T-cell (primary cell): ENCODE measurements at places on chromosomes 16 and 17.

- no peak for DNase-seq
Measured at GRCh38 chr17:64787255-64787920, 125.3 kb upstream of the SMURF2 start.

DNA sequence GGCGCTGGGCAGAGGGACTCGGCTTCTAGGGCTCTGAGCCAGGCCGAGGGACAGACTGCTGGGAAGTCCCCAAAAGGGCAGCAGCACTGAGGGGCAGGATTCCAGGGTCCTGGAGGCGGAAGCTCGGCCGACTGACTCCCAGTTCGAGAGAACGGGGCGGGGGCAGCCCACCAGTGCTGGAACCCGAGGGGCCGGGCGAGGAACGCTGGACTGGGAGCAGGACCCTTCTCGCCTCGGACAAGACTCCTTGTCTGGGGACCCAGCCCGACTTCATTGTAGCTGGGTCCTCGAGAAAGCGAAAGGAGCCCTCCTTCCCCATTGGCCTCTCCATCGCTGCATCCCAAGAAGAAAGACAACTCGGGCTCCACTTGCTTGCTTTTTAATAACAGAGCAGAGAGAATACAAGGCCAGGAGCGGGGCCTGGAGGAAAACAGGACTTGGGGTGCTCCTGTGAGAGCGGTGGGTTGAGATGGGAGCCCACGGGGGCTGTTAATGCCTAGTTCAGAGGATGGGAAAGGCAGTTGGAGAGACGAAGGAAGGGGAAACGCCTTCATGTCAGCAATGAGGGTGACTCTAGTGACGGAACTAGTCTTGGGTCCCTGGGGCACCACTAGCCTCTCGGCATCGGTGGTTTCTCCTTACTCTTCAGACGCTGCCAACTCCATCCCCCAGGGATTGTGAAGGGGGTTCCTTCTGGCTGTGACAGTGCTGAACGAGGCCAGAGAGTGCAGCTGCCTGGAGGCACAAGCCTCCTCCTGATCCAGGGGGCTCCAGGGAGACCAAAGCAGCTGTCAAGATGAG is 492 bp upstream of the CAMTA2 start:
- no peak for DNase-seq

GRCh38 chr17:36524428-36524876 is 10.2 kb downstream of the MYO19 start:
- DNase-seq, result no peak

- DNase-seq, result no peak
Measured at GRCh38 chr16:3642397-3643094, 11.9 kb upstream of the DNASE1 start.

- DNase-seq, result no peak
Measured at GRCh38 chr16:89266521-89267134, 49.1 kb downstream of the ZNF778 start.

DNA sequence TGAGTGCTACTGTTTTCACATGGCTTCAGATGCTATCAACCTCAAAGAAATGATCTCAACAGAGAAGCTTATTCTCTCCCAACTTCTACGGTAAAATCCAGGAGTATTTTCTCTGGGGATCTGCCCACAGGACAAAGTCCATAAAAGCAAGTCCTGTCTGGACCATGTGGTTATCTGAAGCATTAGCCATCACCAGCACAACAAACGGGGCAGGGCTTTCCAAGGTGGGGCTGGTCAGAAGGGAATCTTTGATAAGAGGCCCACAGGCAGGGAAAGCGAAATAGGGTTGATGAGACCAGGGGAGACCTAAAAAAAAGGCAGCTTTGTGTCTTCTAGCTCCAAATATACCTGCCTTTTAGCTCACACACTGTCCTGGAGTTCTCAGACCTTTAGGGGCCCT is 38.7 kb upstream of the CACNG3 start:
- no peak for DNase-seq
